ENCODE measurements at places on chromosomes 1 and 21.

GRCh38 chr1:229079016-229079595 is 191.8 kb upstream of the RAB4A start:
- no peak for DNase-seq

DNA sequence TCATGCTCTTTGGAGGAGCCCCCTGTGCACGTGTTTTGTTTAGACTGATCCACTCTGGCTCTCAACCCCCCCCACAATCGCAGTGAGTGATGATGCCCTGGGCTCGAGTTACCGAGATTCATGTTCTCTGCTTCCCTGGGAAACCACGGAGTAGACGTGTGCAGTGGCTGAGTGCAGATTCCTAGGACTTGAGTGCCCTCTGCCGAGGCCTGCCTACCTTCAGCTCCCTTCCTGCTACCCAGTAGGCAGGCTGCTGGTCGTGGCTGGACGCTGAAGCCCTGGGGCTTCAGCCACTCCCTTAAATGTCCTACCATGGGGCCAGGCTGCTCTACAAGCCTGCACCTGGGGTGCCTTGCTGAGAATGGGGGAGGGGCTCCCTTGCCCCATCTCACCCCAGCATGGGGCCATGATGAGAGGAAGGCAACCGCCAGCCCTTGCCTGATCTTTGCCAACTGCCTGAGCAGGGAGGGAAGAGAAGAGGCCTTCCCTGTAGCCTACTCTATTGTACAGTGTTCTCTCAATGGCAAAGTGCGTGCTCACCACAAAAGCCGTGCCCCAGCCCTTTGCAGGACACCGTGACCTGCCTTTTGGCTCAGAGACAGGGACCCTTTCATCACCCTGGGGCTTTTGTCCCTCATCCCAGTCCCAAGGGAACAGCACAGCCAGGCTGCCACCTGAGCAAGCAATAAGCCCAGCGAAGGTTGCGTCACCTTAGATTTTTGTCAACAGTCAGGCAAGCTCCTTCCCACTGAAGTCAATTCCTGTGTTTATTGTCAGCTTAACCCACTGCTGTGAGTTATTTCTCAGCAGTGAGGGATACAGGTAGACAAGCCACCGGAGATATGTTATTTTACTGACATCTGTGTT is 4.1 kb upstream of the GRIK3 start:
- DNase-seq, result peak; percentile 1

- peak; percentile 25 for DNase-seq
These were observed 46.4 kb upstream of the NBL1 start for GRCh38 chr1:19597496-19598309.

- DNase-seq, result no peak
These were observed 420.0 kb downstream of the MATN1 start for GRCh38 chr1:30303387-30303786.

GRCh38 chr1:230879778-230880177 is 11.5 kb upstream of the C1orf198 start:
- DNase-seq, result no peak

GRCh38 chr1:175090780-175091179 is 23.1 kb downstream of the TNN start:
- DNase-seq, result no peak

GRCh38 chr1:46568461-46568891 is 17.0 kb upstream of the KNCN start:
- DNase-seq, result no peak

- DNase-seq, result peak; percentile 80
These were observed 88.5 kb downstream of the GPR88 start for GRCh38 chr1:100626397-100626796.

DNA sequence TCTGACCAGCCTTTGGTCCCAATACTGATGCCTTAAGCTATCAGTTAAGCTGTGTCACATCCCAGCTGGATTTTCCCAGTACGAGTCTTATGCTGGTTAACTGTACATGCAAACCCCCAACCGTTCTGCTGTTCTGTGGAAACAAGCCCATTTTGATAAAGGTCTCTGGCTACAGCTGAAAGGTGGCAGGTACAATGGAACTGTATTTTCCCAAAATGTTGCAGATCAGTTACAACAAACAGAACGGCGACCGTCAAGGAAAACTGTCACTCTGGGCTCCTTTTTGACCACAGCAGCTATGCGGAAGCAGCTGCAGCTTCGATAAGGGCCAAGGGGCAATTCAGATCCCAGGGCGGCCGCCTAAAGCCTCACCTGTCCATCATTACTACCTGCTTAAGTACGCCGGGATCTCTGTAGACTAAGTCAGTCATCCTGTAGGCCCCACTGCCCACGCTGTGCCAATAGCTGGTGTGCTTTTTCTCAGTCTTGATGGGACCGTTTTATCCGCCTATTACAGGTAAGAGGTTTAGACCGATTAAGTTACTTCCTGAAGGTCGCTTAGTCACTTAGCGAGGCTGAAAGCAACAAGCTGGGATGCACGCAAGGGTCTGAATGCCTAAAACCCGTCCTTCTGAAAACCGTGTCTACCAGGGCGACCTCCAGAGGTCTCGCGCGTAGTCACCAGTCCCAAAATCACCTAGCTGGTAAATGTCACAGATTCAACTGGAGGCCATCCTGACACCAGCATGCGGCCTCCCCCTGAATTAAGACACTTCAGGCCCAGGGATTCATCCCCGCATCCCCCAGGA is 11.1 kb upstream of the RAB42 start:
- DNase-seq, result peak; percentile 41

DNA sequence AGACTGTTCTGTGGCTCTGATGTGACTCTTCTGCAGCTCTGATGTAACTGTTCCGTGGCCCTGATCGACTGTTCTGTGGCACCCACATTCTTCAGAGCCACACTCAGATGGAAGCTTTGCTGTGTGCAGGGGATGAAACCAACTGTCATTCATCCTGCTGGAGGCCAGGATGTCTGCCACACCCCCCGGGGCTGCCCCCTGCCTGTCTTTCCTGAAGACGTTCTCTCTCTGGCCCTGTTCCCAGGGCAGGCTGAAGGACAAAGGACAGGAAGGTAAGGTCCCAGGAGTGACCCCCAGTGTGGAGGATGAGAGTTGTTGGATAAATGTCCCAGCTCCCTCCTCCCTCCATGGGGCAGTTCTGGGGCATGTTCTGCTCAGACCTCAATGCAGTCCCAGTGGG is 29.4 kb upstream of the UMODL1 start:
- DNase-seq, result no peak

GRCh38 chr1:211237579-211237978 is 21.6 kb upstream of the RCOR3 start:
- no peak for DNase-seq

DNA sequence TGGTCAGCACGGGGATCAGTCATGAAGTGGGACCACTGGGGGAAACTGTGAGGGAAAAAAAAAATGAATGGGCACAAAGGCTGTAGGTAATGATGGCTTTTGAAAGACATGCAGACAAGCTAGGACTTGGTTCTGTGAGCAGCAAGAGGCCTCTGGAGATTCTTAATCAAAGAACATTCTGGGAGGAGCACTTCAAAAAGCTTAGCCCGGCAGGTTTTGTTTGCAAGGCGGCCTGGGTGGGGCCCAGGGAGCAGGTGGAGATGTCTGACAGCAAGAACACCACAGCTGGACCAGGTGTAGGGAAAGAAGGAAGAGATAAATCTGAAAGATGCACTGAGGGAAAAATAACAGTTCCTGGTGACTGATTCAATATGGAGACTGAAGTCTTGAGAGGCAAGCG is 6.0 kb downstream of the TEX35 start:
- DNase-seq, result no peak

DNA sequence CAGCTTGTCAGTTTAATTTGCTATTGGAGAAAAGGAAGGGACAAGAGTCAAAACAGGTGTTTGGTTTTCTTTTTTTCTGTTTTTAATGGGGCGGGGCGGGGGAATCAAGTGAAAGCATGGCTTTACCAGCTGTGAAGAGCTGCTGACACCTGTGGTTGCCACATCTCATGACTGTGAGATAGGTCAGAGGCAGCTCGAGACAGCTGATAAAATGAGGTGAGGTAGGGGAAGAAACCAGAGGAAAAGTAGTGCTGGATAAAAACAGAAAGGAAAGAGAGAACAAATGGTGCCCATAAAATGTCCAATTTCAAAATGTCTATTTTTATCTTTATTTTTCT is 272.3 kb downstream of the NEGR1 start:
- no peak for DNase-seq

GRCh38 chr1:162215902-162216301 is 146.4 kb downstream of the NOS1AP start:
- DNase-seq, result peak; percentile 74

GRCh38 chr1:205568135-205568468 is 63.6 kb downstream of the CDK18 start:
- no peak for DNase-seq

GRCh38 chr1:241499910-241500309 is 19.6 kb downstream of the FH start:
- DNase-seq, result peak; percentile 59

DNA sequence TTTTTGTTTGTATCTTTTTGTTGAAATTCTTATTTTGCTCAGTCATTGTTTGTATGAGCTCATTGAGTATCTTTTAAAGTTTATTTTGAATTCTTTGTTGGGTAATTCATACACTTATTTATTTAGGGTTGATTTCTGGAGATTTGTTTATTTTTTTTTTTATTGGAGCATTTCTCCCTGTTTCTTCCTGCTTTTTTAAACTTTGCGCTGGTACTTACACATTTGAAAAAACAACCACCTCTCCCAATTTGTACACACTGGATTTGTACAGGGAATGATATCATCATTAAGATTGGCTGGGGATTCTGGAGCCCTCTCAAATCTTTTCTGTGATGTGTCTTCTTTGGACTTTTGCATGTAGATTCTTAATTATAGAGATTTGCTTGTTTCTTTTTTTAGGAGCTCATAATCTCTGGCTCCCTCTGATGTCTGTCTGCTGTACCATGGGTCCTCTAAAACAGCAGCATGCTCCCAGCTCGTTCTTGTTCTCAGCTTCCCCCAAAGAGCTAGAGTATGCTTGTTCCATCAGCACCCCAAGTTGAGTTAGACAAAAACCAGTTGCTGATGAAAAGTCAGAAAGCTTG is 310.7 kb downstream of the DUSP10 start:
- no peak for DNase-seq

DNA sequence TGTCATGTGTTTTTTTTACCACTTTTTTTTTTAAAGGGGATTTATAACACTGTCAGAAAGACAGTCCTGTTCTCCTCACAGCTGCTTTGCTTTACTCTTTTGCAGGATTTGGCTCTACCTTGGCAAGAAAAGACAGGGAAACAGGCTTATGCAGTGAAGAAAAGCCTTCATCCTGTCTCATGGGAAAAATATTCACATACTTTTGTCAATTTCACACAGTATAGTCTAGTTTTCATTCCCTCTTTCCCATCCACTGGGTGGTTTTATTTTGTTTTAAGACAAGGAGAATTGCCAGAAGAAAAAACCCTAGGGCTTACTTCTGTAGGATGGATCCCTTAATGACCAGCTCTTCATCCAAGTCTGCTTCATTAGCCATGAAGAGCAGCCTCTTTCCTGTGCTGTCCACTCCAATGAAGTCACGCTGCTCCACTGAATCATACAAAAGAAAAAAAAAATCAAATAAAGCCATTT is 60.0 kb downstream of the EIF2B3 start:
- DNase-seq, result no peak

DNA sequence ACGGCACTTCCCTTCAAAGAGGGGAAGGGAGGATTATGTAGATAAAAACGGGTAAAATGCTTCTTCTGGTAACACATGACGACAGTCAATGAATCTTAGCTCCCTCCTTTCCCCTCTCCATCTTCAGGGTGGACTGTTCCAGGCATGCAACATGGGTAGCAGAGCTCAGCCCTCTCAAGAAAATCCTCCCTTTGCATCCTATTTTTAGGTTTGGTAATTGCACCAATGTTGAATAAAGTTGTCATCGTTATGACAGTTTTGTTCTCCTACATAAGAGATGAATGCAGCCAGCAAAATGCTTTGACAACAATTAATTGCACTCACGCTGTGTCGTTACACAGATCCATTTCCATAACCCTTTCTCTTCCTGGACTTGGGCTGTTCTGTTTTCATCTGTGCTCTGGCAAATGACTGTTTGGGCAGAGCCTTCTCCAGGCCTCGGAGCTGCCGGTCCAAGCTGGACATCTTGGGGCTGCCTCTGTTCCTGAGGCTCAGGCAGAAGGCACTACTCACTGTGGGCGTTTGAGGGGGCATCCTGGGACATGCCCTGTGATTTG is 127.6 kb downstream of the CNIH3 start:
- DNase-seq, result no peak

Data from renal cortical epithelial cell (primary cell).